Esophagus muscularis mucosa (tissue), 4 donors: ENCODE measurements at places on chromosomes 13 and 19.

- no peak for DNase-seq
These were observed 213.1 kb downstream of the UQCRFS1 start for GRCh38 chr19:28999724-29000433.

GRCh38 chr13:93670866-93671265 lies 444.3 kb downstream of the GPC6 start:
- DNase-seq = no peak

- no peak for DNase-seq
These were observed 50.6 kb upstream of the MTIF3 start for GRCh38 chr13:27500806-27501534.

DNA sequence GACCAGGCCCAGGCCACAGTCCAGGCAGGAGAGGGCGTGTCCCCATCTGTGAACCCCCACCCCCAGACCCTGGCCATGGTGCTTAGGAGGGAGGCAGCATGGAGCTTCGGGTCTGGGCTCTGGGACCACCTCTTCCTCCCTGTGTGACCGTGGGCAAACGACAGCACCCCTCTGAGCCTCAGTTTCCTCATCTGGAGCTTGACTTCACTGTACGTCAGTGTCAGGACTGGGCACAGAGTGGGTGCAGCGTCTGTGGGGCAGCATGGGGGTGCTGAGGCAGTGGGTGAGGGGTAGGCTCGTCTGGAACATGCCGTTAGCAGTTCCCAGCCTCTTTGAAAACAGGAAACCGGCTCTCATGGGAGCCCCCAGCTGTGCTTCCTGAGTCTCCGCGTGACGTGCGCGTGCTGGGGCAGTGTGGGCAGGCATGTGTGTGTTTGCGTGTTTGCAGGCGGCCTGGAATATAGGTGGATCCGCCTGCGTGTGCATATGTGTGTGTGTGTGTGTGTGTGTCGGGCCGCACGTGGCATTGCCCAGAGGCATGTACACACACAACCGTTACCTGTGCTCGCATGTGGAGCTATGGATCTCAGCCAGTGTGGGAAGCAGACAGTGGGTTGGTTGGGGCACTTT lies 15.8 kb downstream of the ARRDC2 start:
- peak; percentile 95 for DNase-seq

DNA sequence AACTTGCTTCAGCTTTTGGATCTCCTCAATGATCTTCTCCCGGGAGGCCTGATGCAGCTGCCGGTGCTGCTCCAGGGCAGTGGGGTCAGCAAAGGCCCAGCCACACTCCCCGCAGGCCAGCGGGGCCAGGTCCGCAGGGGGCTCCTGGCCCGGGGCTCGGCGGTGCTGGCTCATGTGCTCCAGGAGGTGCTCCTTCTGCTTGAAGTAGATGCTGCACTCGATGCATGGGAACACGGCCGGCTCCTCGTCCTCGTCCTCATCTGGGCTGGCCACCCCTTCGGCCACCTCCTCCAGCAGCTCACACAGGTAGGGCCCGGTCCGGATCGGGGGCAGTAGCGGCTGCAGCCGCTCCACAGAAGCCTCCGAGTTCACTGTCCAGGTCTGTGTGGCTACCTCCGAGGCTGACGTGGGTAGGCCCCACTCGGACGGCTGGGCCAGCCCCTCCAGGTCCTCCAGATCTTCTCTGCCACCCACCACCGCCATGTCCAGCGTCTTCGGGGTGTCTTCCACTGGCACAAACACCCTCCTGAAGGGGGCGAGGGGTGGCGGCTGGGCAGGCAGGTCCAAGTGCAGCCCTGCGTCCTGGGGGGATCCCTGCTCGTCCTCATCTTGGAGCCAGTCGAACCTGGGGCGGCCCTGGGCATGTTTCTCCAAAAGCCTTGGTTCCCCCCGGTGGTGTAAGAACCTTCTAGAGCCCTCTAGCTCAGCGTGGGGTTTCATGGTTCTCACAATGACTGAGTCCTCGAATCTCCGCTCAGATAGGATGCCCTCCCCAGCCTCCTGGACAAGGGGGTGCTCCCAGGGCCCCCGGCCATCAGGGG lies 9.7 kb downstream of the WIZ start:
- DNase-seq = no peak

DNA sequence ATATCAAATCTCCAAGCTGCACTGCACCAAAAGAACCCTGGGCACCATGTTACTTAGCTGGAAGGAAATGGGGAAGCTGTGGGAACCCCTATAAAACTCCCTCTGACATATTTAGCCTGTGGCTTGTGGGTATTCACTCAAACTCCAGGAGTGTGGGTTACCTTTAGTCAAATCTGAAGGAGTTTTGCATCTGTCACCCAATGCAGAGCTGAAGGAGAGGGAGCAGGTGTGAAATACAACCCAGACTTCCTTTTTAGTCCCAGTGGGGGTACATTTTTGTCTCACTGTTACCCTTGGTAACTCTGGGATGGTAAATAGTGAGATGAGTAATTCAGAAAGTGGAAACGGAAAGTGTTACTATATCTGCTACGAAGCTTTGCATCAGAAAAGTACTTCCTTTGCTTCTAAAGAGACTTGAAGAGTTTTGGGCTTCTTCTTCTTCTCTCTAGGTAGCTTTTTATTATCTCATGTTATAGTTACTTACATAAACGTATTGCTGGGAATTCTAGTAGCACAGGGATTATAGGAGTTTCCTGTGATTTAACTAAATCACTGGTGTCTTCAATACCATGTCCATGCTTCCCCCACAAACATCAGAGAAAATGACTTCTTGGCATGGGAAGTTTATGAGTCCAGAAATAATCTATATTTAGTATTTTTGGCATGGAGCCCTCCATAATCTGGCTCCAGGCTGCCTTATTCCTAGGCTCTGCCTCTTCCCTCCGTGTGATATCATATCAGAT lies 105.9 kb downstream of the AKAP11 start:
- DNase-seq = no peak

DNA sequence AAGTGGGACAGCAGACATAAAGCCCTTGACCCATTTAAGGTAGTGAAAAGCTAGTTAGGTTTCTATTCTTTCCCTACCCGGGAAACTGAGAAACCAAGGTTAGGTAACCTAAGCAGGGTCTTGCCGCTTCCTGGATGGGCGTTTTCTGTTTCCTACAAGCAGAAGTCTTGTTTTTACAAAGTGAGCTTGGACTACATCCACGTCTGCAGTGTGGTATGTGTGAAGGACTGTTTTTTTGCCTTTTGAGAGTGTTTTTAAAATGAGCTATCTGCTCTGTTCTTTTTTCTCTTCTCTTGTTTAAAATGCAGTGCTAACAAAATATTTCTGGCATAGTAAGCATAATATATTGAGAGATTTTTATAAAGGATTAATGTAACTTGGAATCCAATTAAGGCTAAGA lies 49.4 kb downstream of the GPR12 start:
- DNase-seq = peak; percentile 24

GRCh38 chr13:58883405-58883804 lies 1251.9 kb downstream of the PCDH17 start:
- no peak for DNase-seq

DNA sequence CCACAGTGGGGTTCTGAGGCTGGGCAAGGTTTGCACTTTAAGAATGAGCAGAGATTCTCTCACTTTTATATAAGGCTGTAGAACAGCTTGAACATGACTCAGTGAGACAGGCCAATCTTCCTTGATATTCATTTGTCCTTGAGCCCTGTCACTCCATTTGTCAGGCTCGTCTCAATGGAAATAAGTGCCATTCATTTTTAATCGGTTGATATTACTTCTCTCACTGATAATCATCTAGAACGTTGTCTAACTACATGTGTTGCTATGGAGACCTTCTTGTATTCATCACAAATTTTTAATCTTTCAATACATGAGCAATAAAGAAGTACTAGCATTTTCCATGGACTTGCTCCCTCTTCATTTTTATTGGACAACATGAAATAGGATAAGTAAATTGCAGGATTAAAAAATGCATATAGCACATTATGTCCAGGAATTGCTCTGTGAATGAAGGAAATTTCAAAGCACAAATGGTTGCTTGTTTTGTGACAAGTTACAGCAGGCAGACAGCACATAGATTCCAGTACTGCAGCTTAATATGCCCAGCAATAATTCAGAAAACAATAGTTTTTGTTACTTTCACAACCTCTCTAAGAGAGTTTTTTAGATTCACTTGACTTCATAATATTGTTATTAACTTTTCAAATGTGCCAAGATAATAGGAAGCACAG lies 1178.4 kb upstream of the ATXN8OS start:
- DNase-seq = no peak

DNA sequence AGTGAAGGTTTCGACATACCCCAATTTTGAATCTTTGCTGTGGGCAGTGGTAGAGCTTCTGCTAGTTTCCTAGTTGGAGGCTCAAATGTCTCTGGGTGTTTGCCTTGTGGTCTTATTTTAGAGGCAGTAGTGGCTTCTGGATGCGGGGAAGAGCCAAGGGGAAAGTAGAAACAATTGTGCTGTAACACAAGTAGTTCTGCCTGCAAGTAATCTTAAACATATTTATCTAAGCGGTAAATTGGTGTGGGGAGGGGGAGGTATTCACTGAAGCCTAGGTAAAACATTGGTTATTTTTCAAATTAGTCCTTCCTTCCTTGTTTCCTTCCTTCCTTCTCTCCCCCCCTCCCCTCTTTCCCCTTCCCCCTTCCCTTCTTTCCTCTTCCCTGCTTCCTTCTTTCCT lies at the start of gene PCDH20:
Gene PCDH20 (minus strand): TSS at position 101 of the 400 bp plus-strand sequence. CDS start 691 bp downstream, outside the sequence.
- no peak for DNase-seq

- no peak for DNase-seq
These were observed 3.1 kb upstream of the TNFSF13B start for GRCh38 chr13:108266321-108266990.

GRCh38 chr13:59666504-59666903 lies 497.2 kb downstream of the DIAPH3 start:
- no peak for DNase-seq

DNA sequence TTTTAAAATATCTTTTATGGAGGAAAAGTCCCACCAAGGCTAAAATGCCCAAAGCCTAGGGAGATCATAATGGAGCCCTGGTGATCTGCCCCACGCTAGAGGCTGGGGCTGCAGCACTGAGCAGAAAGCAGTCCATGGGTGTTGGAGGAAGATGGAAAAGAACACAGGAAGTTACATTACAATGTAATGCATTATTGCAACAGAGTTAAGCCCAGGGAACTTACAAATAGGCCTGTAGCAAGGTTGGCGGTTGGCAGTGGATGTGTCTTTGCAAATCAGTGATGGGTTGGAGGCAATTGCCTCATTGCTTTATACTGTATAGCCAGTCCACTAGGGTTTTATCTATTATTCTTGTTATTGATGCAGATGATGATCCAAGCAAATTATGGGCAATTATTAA lies 399.9 kb downstream of the NDFIP2 start:
- DNase-seq = no peak

GRCh38 chr13:107778094-107778493 lies 437.2 kb downstream of the LIG4 start:
- no peak for DNase-seq

- DNase-seq = no peak
These were observed 532.1 kb downstream of the IRS2 start for GRCh38 chr13:109254274-109254673.

DNA sequence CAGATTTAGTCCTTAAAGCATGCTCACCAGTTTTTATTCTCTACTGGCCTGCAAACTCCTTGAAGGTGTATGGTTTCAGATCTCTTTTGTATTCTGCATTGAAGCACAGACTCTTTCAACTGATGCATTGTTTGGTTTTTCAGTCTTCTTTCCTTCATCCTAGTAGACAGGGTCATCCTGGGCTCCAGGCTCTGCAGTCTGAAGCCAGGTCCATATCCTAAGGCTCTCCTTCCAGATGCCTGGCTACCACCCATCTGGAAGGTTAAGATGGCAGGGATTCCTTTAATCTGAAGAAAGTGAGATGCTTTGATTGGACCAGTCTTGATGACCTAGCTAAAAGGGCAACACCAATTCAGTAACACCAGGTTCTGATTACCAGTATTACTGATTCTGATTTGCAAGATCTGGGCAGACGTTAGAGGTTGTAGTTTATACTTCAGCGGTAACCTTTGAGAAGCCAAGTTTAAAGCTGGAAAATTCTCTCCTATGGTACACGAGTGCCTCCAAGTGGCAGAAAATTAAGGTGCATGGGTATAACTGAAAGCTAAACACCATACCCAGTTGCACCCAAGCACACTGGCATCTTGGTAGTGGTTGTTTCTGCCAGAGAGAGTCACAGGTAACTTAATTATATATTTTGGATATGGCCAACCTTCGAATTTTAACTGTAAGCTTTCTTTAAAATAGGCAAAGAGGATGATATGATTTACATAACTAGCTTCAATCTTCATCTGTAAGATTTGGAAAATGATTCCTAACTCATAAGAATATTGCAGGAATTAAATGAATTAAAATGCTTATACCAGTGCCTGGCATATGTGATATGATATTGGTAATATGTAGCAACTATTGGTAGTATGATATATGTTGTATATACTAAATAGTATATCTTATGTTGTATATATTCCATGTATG lies 1651.9 kb upstream of the MIR17HG start:
- DNase-seq = no peak

- no peak for DNase-seq
These were observed 18.0 kb downstream of the MBNL2 start for GRCh38 chr13:97239943-97240787.

GRCh38 chr19:41997851-41998229 lies 3.8 kb upstream of the ATP1A3 start:
- DNase-seq = no peak

DNA sequence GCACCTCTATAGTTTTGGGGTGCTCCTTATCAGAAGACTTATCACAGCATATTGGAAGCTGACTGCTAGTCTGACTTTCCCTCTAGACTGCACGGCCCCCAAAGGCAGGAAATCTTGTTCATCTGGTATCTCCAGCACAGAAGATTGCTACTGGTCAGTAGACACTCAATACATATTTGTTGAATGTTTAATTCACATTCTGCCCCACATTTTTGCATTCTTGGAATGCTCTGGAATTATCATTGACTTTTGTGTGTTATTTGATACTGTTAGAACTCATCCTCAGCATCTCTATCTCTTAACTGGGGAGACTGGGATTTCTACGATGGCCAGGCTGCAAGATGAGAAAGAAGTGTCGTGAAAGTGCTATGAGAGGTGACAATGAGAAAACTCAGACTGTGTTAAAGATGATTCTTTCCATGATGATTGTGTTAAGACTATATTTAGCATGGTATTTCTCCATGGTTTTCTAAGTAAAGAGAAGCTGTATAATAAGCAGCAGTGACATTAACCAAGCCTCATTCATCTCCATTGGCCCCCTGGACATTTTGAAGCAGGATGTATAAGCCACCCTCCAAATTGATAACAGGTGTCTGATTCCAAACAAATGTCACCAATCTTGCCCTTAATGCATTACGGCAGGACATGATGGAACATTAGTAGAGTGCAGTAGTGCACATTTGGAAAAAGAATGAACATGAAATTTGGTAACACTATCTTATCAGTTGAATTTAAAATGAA lies 440.9 kb downstream of the RFC3 start:
- DNase-seq = no peak
